Placental pericyte (primary cell): ENCODE measurements at places on chromosomes 7 and 10. TPM values are rescaled to one million over a fixed set of nuclear protein-coding genes. Genes with fewer than 3 reads are reported as not detected.

PNLIP gene
- not detected in 2 replicates for total RNA-seq

SFTPA1 gene
- not detected in 2 replicates for total RNA-seq

FAM107B gene
- total RNA-seq, result 7.7 and 53.1 TPM in 2 replicates

FBXL13 gene
- total RNA-seq, result 1.1 and 7.0 TPM in 2 replicates

CHCHD2 gene
- 338 and 347 TPM in 2 replicates for total RNA-seq

DCLRE1A gene
- 3.7 and 7.9 TPM in 2 replicates for total RNA-seq

MBL2 gene
- not detected in 2 replicates for total RNA-seq

NRCAM gene
- total RNA-seq, result 0.14 and 0.22 TPM in 2 replicates

COG5 gene
- 27.9 and 33.0 TPM in 2 replicates for total RNA-seq

SORBS1 gene
- total RNA-seq, result 0.44 and 1.3 TPM in 2 replicates

HMX3 gene
- not detected in 2 replicates for total RNA-seq

NUTM2E gene
- not detected in 2 replicates for total RNA-seq

EFCAB10 gene
- under 0.01 TPM in 1 of 2 replicates, not detected in the other for total RNA-seq

SUPV3L1 gene
- total RNA-seq, result 27.6 and 63.2 TPM in 2 replicates

GBX1 gene
- not detected in 2 replicates for total RNA-seq

NME8 gene
- not detected in 2 replicates for total RNA-seq

ARPC1B gene
- 399 and 536 TPM in 2 replicates for total RNA-seq

MRLN gene
- not detected in 2 replicates for total RNA-seq

TSPAN15 gene
- total RNA-seq, result 13.5 and 17.1 TPM in 2 replicates

SLC35B4 gene
- total RNA-seq, result 10.1 and 24.9 TPM in 2 replicates

ZRANB1 gene
- 24.3 and 26.3 TPM in 2 replicates for total RNA-seq

AZGP1 gene
- not detected in 2 replicates for total RNA-seq

LRMDA gene
- total RNA-seq, result 0.22 and 0.57 TPM in 2 replicates

TMEM26 gene
- total RNA-seq, result 1.1 and 6.2 TPM in 2 replicates

PKD2L1 gene
- total RNA-seq, result not detected in 2 replicates

LRIT1 gene
- not detected in 2 replicates for total RNA-seq

PRSS37 gene
- total RNA-seq, result not detected in 2 replicates

IL6 gene
- total RNA-seq, result 64.7 and 659 TPM in 2 replicates

ANKRD30A gene
- total RNA-seq, result under 0.01 TPM in 1 of 2 replicates, not detected in the other

HOXA5 gene
- total RNA-seq, result under 0.01 and 3.4 TPM in 2 replicates

RBM20 gene
- total RNA-seq, result under 0.01 and 0.14 TPM in 2 replicates
